Cortex of kidney (tissue), 1 donor: ENCODE measurements at places on chromosomes 7 and 10.

DNA sequence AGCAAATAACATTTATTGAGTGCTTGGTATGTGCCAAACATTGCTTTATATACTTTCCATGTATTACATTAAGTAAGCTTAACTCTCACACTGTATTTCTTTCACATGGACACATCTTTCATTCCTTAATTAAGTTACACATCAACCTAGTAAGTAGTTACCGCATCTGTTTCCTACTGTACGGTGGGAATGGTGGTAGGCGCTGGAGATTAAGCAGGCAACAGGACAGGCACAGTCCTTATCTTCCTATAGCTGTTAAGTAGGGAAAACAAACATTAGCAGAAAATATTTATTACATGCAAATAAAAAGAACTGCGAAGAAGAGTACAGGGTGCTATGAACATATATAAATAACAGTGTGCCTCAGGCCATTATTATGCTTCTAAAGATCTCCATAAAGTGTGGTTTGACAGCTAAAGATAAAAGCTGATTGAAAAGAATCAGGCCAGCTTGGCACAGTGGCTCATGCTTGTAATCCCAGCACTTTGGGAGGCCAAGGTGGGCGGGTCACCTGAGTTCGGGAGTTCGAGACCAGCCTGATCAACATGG, 105.0 kb downstream of the SUGCT start:
- DNase-seq = no peak

- DNase-seq = no peak
Observed at GRCh38 chr7:130878785-130879184, 144.8 kb upstream of the KLF14 start.

DNA sequence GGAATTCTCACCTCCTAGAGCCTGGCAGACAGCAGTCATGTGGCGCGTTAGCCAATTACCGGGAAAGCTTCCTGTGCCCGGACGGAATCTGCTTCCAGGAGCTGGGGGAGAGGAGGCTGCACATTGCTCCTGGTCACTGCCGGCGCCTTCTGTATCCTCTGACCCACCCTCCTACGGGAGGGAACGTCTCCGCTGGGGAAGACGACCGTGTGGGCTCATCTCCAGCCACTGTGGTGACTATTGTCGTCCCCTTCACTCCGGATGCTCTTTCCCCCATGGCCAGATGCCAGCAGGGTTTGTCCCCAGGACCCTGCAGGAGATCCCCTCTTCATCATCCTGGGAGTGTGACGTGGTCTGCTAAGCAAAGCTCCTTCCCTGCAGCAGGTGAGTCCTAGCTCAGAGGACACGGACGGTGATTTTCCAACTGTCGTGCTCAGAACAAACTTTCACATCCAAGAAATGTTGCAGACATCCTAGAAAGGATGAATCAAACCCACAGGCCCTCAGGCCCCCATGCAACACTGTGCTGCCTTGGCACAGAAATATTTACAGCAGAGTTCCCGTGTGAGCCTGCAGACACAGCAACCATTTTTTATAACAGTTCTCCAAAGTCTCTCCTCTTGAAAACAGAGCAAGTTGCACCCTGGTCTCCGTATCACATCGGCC, 29.6 kb upstream of the FAM20C start:
- no peak for DNase-seq

DNA sequence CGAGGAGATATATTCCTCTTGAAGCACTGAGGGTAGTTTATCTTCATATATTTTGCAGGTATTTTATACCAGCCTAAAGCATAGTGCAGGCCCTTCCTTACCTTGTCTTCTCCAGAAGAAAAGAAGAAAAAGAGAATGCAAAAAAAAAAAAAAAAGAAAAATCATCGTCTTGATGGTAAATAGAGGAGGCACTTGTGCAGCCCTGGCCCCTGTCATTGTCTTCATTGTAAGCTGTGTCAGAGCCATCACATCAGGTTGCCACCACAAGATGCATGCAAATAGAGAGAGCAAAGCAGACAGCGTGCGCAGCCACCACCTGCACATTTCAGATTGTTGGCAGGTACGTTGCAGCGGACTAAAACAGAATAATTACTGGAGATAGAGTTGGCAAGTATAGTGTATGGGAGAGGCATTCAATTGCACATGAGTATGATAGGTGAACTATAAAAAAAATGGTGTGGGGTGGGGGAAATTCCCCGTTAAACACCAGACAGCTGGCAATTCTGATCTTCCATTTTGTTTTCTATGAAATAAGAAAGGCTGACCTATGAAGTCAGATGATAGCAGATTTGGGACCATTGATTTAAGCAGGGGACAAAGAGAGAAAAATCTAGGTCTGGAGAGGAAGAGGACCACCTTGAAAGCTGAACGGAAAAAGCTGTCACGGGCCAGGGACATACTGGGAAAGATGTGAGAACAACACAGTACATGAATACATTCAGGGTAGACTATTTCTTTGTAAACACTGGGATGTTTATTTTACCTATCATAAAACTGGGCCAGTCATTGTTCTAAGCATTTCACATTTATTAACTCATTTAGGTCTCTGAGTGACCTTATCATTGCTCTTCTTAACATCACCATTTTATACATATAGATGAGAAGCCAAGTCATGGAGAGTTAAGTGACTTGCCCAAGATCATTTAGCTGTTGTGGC, 306.3 kb upstream of the SP8 start:
- no peak for DNase-seq

- no peak for DNase-seq
Observed at GRCh38 chr10:70680899-70681730, 8.8 kb downstream of the ADAMTS14 start.

GRCh38 chr7:29811586-29811985, 5.3 kb downstream of the WIPF3 start:
- no peak for DNase-seq

GRCh38 chr10:3624367-3624766, 160.6 kb downstream of the KLF6 start:
- no peak for DNase-seq

- DNase-seq = no peak
Observed at GRCh38 chr7:4612939-4613841, 68.9 kb upstream of the FOXK1 start.

DNA sequence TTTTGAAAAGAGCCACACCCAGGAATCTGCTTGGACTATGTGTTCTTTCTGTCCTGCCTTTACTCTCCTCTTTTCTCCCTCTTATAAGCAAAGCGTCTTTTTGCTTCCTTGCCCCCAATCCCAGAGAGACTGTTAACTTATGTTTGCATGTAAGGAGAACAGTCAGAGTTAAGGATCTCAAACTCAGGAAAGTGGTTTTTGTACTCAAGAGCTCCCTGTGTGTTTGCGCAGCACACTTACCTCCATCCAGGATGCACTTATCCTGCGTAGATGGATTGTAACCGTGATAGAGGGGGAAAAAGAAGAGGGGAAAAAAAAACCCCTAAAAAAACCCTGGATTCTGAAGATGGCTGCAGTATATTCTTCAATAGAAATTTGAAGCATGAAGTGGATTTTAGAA, 228.9 kb downstream of the AUTS2 start:
- no peak for DNase-seq

DNA sequence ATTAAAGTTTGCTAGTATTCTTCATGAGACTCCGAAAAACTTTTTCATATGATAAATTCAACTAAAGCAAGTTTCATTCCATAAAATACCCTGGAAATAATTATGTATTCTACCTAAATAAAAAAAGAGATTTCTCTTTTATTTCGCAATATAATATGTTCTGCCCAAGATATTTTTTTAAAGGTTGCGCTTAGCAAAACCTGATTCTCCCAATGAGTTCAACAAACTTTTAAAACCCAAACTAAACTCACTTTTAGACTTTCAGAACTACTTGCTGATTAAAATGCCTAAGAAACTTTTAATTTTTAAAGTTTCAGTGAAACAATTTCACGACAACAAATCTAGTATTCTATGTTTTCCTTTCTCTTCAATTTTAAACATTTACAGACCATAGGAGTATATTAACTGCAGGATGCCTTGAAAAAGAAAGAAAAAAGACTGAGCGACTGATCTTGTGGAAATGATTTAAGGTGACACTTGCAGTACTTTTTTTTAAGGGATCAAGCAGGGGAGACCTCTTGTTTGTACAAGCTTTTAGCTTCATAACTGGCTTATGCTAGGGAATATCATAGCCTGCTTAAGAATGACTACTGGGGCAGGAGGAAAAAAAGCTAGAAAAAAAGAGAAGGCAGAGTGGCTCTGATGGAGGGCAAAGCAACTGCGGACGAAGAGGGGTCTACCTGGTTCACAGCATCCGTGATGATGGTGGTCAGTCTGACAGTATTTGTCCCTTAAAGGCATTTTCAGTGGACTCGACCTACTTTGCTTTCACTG, 1.5 kb downstream of the ZNF800 start:
- DNase-seq = no peak

- no peak for DNase-seq
Observed at GRCh38 chr10:114442091-114442630, 37.9 kb upstream of the AFAP1L2 start.

DNA sequence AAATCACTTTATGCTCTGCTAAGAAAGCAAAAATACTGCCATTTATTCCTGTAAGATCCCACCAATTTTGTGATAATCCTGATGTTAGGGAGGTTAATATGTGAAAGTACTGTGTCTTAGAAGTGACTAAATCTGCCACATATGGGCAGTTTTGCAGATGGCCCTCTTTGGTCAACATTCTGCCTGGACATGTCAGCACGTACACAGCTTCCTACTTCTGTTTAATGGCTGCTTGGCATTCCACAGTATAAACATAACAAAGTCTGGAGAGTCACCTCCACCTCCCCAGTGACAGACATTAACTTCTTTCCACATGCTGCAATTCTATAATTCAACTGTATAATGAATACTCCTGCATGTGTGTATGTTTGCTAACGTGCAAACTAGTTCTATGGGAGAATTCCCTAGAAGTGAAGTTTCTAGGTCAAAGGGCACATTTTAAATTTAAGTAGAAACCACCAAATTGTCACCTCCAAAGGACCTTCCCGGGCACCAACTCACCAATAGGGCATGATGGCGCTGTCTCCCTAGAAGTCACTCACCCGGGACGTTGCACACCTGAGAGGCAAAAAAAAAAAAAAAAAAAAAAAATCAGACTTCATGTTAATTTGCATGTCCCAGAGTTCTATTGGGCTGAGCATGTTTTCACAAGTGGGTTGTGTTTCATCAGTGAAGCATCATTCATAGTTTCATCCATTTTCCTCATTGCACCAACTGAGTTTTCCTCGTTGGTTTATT, 38.9 kb downstream of the MKI67 start:
- DNase-seq = no peak

DNA sequence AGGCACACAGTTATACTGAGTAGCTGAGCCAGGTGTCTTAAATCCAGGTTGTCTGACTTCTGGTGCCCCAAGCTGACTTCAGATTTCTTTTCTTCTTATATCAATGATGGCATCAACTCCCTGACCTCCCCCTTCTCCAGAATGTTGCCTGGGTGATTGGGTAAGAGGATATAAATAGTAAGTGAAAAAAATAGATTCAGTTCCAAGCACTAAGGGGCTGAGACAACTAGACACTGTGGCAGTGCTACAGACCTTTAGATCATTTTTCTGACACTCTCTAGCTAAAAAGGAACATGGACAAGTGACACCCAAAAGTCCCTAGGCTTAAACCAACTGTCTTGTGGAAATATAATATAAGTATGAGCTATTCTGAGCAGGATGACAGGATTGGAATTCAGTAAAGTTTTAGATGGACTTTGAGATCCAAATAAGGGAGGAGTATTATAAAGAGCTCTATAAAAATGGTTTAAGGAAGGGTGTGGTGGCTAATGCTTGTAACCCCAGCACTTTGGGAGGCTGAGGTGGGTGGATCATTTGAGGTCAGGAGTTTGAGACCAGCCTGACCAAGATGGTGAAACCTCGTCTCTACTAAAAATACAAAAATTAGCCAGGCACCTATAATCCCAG, 589.1 kb upstream of the GALNT17 start:
- no peak for DNase-seq

GRCh38 chr10:127824826-127825225, 67.9 kb downstream of the CLRN3 start:
- no peak for DNase-seq

GRCh38 chr10:115860182-115861107, 412.6 kb downstream of the GFRA1 start:
- DNase-seq = no peak
